ENCODE measurements at places on chromosomes 16 and 17.

GRCh38 chr17:75681289-75681688 is 14.2 kb downstream of the SAP30BP start:
- no peak for DNase-seq

- peak; percentile 27 for DNase-seq
These were observed 22.7 kb downstream of the BCO1 start for GRCh38 chr16:81261049-81261648.

DNA sequence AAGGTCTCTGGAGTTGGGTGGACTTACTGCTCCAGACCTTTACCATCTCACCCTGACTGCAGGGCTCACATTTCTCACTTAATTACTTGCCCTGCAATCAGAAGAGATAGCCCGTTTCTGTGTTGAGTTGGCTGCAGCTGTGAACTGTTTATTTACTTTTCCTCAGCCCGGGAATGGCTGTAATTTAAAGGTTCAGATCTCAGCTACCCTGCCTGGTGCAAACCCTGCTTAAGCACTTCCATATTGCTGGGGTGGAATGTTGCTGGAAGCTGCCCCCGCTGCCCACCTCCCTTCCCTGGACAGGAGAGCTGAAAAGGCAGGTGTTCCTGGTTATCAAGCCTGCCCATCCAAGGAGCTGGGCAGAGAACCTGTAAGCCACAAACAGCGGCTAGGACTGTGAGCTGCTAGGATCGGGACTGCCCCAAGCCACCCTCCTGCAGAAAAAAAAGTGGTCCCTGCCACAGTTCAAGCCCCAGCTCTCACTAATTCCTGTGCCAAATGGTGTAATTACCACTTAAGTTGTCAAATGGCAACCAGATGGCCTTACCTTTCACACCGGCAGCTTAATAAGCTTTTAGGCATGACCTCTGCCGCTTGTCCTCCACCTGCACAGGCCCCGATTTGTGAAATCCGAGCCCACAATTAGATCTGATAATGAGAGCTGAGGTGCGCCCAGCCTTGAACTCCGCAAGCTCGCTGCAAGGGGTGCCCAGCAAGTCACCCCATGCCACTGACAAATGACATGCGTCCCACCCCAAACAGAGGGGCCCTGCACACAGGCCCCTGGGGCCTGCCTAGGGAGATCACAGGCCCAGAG is 269.8 kb downstream of the C16orf95 start:
- DNase-seq: no peak

DNA sequence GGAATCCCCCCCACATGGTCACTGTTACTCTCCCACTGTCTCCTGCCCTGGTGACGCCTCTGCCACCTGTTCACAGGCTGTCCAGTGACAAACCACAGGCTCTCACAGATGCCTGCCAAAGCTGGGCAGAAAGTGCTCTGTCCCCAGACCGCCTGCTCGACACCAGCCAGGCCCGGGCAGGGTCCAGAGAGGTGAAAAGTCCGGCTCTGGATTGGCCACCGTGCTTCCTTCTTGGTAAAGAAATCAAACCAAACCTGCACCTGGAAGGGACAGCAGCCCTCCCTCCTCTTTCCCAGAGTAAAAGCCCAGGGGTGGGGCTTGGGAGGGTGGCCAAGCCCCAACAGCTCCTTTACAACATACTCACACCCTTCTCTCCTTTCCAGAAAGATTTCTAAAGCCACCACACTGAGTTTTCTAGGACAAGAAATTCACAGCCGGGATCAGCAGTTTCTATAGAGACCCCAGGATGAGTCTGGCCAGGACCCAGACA is 6.2 kb downstream of the PCGF2 start:
- no peak for DNase-seq

GRCh38 chr17:77086433-77087010 is 54.2 kb upstream of the SEC14L1 start:
- DNase-seq: peak; percentile 81

- no peak for DNase-seq
These were observed 153.5 kb downstream of the CMIP start for GRCh38 chr16:81598083-81598482.

- DNase-seq: no peak
These were observed 9.9 kb downstream of the CSNK1D start for GRCh38 chr17:82263641-82264040.

DNA sequence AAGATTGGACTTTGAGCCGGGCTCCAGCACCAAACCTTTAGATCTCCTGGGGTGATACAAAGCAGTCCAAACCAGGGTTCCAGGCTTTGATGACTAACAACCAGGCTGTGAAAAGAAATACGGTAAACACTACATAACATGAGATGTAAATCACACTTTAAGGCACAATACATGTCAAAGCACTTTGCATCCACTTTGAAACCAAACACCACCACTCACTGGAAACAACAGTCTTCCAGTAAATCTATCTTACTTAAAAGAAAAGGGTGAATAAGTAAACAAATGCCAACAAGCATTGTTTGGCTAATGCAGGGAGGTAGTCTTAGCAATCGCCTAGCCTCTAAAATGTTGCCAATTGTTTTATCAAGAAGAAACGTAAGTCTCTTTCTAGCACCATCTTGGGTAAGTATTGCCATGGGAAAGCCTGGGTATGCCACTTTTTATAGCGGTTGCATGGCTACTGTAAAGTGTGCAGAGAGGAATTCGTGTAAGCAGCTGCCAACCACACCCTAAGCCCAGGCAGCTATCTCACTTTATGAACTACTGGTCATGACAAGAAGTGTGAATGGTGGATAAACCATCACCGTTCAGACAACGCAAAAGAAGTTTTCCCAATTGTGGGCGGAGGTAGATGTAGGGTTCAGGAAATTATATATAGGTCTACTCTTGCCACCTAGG is 267.4 kb upstream of the PSMD7 start:
- DNase-seq: no peak

DNA sequence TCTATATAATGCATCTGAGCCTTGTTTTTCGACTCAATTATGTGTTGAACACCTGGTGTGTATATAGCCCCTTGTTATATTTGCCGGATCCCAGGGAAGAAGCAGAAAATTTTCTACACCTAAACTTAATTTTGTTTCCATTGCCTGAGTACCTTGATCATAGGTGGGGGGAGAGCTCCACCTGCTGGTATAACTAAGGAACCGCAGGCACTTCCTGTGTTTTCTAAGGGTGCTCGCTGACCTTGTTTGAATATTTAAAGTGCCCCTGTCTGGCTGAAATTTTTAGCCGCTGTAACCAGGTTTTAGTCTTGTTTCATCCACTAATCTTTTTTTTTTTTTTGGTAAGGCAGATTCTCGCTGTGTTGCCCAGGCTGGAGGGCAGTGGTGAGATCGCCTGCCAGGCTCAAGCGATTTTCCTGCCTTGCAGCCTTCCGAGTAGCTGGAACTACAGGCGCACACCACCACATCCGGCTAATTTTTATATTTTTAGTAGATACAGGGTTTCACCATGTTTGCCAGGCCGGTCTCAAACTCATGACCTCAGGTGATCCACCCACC is 6.5 kb upstream of the NUBP1 start:
- peak; percentile 85 for DNase-seq

- DNase-seq: no peak
These were observed 4.7 kb upstream of the CDT1 start for GRCh38 chr16:88798772-88799455.
